ENCODE measurements at places on chromosomes 12 and 14.
A peak's percentile ranks its signal among the peaks of the same experiment; 100 is the strongest.

DNA sequence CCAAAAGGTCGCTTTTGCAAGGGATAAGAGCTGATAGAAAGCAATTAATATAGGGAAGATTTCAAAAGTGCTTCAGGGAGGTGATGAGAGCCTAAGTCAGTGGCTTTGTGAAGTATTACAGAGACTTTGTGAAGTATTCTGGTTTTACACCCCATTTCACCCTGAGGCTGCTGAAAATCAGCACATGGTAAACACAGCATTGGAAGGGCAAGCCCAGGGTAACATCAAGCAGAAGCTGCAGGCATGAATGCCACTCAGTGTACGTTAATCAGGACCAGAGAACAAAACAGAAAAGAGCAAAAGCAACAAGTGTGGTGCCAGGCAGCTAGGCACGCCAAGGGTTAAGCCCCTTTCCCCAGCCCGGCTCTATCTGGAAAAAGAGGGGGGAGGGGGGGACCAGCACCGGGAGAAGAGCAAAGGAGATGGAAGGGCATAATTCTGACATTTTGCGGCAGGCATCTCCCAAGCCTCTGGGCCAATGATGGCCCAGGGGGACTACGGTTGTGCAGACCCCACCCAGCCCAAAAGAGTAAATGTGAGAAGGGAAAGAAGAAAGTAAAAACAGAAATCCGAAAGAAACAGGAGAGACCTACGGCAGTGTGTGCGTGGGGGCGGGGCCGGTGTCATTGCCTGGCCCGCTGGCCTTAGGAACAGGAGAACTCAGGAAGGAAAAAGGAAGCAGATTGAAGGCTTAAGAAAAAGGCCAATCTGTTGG lies 58.9 kb downstream of the DHRS2 start:
- no peak for DNase-seq

GRCh38 chr12:114895827-114896226 lies 211.9 kb upstream of the TBX3 start:
- DNase-seq: no peak

DNA sequence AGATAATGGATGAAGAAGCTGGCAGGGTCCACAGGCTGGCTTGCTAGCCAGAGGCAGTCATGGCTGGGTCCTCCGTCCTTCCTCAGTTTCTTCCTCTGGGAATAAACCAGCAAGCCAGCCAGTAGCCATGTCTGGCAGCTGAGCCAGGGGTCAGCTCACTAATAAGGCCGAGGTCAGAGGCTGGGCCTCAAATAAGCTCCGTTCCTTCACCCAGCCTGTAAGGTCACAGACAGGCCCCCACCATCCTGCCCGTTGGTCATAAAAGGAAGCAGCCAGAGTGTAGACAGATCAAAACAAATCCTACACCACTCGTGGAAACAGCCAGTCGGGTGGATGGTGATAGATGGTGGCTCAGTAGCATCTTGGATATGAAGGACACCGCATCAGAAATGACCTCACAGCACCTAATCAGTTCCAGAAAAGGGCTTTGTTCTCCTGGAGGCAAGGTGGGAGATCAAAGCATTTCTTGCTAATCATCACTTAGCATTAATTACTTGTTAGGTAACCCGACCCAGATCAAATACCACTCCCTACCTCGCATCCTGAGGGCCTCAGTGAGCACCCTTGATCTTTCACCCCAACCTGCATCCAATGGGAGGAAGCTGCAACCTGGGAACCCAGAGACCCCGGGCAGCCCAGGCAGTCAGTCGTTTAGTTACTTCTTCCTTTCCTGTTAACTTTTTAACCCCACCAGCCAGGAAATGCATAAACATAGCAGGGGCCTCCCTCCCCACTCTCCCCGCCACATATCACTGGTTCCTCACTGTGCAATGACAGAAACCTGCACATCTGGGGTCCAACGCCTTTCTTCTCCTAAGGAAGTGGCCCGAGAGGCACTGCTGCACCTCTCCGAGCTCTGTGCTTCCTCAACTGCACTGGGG lies 90.2 kb downstream of the KDM2B start:
- DNase-seq: no peak

DNA sequence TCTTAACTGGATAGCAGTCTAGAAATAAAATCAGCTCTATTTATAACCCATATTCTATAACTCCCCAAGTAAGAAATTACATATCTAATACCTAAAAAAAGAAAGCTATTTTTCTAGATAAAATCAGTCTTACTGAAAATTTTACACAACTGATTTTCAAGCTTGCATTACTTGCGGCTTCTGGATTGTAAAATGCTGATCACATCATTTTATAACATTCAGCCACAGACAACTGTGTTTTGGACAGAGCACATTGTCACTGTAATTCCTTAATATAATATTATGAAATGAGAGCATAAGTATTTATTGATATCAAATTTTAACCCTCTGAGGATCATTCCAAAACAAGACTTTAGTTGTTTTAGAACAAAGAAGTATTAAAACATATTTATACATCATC lies 78.5 kb upstream of the ARID2 start:
- DNase-seq: no peak

GRCh38 chr14:104244221-104245011 lies 106.0 kb downstream of the KIF26A start:
- DNase-seq: no peak

- DNase-seq: no peak
Measured at GRCh38 chr12:53887006-53887405, 51.6 kb upstream of the HOXC13 start.

DNA sequence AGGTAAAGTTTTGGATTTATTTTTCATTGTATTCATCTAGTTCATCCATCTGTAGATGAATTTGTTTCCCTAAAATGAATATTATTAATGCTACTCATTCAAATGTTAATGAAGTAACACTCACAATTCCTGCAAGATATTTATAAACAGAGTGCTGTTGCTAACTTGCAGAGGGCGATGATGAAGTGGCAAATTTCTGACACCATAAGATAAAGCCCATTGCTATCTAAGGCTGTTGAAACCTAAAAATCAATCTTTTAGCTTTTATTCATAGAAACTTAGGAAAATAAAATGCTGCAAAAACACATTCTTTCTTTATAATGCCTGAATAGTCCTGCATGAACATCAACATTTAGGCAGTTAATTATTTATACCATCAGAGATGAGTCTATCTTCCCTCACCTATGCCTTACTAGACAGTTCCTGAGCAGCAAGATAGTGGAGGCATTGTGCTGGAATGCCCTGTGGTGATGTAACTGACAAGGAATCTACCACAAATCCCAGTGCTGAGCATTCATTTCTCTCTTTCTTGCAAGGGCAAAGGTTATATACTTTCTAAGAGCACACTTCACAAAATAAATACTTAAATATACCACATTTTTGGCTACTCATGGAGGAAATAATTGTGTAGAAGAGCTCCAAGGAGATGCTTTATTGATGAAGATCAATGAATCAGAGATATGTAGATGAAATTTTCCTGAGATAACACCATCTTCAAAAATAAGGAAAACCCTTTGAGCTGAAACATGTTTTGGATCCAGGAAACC lies 57.6 kb downstream of the LMNTD1 start:
- DNase-seq: no peak

- no peak for DNase-seq
Measured at GRCh38 chr12:11749943-11750690, 100.6 kb downstream of the ETV6 start.

DNA sequence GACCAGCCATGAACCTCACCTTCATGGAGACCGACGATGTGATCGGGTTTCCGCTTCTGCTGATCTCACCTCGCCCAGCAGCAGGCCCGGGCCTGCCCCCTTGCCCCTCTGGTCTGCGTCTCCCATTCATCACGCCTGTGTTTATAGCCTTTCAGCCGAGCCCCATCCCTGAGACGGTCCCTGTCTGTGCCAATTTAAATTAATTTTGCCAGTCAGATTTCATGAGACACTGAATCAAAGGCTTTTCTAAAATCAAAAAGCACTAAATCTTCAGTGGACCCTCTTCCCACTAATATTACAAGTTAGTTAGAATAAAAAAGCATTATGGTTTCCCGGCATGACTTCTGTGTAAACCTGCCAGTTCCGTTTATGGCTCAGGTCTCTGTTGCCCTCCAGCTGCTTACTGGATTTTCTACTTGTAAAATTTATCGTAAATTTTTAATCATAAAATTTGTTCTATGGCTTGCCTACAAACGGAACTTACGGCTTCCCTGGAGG lies 155.9 kb downstream of the ESRRB start:
- DNase-seq: no peak

DNA sequence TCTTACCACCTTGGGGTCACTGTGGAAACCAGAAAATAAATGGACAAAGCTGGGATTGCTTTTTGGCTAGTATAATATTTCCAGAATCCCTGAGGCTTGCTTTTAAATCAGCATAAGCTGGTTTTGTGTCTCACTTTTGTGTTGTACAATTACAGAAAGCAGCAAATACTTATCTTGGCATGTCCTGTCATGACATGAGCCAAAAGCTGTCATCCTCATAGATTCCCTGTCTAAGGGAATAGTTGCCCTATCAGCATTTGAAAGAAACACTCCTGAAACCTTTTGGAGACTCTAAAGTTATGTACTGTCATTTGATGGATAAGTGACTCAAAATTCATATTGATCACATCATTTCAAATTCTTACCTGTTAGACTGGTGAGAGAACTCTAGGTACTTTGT lies 987.2 kb downstream of the NRXN3 start:
- DNase-seq: no peak

DNA sequence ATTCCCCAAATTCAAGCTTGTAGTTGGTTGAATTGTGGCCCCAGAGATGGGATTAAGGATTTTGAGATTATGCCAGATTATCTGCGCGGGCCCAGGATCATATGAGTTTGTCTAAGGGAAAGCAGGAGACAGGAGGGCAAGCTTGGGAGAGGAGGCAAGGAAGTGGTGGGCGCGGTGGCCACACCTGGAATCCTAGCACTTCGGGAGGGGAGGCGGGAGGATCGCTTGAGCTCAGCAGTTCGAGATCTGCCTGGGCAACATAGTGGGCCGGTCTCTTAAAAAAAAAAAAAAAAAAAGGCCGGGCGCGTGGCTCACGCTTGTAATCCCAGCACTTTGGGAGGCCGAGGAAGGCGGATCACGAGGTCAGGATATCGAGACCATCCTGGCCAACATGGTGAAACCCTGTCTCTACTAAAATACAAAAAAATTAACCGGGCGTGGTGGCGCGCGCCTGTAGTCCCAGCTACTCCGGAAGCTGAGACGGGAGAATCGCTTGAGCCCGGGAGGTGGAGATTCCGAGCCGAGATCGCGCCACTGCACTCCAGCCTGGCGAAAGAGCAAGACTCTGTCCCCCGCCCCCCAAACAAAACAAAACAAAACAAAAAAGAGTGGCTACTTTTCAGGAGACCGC lies 881 bp upstream of the PUS1 start:
- peak; percentile 46 for DNase-seq

GRCh38 chr12:44677724-44678123 lies 198.4 kb downstream of the NELL2 start:
- DNase-seq: no peak

All from activated naive CD4-positive, alpha-beta T cell treated with anti-CD3 and anti-CD28 coated beads for 36 hours (primary cell).